ENCODE measurements at places on chromosomes 3 and 15.

- no peak for DNase-seq
Measured at GRCh38 chr15:89088605-89089315, 504 bp downstream of the ABHD2 start.

GRCh38 chr3:47523310-47524073 is 10.0 kb upstream of the ELP6 start:
- DNase-seq = no peak

GRCh38 chr3:22228705-22229104 is 477.7 kb upstream of the ZNF385D start:
- DNase-seq = no peak

DNA sequence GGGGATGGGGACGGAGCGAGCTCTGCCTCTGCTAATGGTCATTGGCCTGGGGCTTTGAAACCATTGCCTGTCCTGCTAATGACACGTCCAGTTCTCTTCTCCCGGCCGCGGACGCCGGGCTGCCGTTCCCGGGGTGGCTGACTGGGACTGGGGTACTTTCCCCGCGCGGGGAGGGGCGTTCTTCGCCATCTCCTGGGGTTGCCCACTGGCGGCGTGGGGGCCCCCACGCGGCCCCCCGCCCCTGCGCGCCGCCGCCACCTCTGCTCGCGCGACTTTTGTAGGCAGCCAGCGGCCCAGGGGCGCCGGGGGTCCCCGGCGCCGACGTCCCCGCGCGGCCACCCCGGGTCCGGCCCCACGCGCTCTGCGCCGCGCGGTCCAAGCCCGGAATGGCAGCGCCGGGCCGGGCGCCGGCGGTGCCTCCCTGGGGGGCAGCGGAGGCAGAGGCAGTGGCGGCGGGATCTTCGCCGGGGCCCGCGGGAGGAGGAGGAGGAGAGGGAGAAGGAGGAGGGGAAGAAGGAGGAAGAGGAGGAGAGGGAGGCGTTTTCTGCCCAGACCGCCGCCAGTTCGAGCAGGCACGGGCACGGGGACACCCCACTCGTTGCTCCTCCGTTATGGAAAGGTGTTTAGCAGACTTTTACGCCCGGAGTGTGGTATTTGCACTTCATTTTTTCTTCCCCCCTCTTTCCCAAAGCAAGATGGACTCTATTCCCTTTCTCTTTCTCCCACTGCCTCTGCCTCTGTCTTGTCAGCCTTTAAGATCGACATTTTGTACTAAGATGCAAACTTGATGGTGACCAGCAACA is 2.3 kb downstream of the BBX start:
- peak; percentile 22 for DNase-seq

GRCh38 chr15:48556159-48556897 is 89.2 kb downstream of the FBN1 start:
- DNase-seq = no peak

DNA sequence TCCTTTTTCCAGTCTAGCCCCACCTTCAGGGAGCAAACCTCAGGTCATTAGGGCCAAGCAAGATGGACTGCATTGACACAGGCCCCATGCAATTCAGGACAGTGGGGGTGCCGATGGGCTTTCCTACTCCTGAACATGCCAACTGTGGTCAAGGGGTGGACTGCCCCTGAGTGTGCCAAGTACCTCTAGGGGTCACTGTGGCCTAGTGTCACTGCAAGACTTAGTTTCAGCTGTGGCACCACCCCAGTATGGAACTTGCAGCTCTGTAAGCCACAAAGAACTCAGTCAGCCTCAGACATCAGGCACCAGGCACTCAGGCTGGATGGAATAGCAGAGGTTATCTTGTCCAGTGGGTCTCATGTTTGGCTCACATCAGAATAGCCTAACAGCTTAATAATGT is 32.3 kb downstream of the EXOG start:
- no peak for DNase-seq

DNA sequence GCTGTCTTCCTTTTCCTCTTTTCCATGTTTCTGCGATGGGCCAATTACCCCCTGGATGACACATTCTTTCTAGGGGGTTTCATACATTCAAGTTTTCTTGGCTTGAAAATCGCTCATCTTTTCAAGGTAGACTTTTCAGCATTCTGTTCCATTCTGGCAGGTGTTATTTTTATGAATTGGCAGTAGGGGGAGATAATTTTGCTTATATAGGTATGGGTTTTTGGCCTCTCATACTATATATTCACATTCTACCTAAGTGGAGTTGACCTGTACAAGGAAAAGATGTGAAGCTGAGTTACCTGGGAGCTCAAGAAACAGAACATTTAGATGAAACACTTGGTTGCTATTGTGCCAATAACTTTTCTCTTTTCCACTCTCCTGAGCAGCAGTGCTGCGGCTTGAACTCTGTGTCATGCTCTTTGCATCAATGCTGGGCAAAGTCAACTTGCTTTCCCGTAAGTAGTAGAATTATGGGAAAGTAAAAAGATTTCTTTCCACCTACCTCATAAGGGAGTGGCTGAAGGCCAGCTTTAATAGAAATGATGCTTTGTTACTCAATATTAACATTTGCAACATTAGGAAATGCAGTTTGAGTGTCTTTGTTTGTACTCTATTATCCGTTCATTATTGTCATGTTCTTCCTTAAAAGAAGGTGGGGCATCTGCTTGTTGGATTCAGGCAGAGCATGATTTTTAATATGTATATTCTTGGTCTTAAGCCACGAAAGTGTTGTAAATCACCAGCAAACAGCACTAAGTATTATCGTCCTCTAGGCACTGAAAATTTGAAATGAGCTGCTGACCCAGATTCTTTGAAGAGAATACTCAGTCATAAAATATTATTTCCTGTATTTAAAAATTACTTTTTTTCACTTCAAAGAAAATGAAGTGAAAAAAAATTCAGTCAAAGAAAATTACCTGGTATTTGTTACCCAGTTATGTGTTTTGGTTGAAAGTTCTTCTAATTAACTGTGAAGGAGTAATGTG is 27.7 kb upstream of the MFSD1 start:
- no peak for DNase-seq

- no peak for DNase-seq
Measured at GRCh38 chr3:171346582-171347300, 113.5 kb downstream of the TNIK start.

- no peak for DNase-seq
Measured at GRCh38 chr3:30984855-30985749, 90.6 kb upstream of the GADL1 start.

- DNase-seq = no peak
Measured at GRCh38 chr3:58596834-58597518, 19.8 kb upstream of the FAM107A start.

DNA sequence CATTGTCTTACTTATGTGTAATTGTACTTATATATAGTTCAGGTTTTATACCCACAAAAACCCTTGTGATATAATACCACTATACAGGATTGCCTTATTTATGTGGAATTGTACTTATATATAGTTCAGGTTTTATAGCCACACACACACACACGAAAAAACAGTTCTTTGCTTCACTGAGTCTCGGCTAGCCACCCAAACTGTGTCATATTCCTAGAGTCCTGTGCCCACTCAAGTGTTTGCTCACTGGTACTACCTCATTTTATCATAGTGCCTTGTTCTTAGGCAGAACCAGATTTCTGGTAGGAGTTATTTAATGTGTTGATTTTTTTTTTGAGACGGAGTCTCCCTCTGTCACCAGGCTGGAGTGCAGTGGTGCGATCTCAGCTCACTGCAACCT is 12.5 kb downstream of the RASA2 start:
- DNase-seq = no peak

DNA sequence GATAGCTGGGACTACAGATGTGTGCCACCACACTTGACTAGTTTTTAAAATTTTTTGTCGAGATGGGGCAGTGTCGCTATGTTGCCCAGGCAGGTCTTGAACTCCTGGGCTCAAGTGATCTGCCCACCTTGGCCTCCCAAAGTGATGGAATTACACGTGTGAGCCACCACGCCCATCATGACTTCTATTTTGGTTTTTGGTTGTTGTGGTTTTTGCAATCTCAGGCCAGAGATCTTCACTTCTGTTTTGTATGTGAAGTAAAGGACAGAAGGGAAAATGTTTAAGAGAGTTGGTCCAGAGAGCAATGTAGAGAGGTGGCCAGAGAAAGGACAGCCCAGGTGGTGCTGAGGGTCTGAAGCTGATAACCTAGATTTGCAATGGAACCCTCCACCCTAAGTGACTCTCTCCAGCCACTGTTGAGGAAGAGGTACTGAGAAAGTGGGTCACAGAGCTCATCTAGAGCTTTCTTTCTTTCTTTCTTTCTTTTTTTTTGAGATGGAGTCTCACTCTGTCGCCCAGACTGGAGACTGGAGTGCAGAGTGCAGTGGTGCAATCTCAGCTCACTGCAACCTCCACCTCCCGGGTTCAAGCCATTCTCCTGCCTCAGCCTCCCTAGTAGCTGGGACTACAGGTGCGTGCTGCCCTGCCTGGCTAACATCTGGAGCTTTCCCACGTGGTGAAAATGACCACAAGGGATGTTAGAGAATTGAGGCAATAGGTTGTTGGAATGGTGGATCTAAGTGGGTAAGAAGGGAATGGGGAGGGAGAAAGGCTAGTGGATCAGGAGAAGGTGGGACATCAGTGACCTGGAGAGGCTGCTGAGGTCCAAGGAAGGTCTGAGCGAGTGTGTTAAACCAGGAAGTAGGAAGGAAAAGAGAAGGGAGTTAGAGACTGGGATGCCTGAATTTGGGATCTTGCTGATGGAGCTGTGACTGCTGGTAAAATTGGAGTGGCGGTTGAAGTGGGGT is 22.4 kb upstream of the SEMA4B start:
- no peak for DNase-seq

GRCh38 chr3:125075738-125076137 is 19.9 kb upstream of the HEG1 start:
- DNase-seq = no peak

All from T-helper 2 cell (primary cell).